ENCODE measurements at places on chromosomes 6 and 20.

- DNase-seq, result no peak
These were observed at the start of gene FRK for GRCh38 chr6:116060572-116061283. Gene FRK, minus strand, starts transcription at chr6:116060891. Its CDS starts 580 bp downstream, at chr6:116060311.

- no peak for DNase-seq
These were observed 1.2 kb downstream of the FAM8A1 start for GRCh38 chr6:17601386-17601703.

- DNase-seq, result no peak
These were observed 8.7 kb upstream of the GTF3C6 start for GRCh38 chr6:110949679-110950285.

DNA sequence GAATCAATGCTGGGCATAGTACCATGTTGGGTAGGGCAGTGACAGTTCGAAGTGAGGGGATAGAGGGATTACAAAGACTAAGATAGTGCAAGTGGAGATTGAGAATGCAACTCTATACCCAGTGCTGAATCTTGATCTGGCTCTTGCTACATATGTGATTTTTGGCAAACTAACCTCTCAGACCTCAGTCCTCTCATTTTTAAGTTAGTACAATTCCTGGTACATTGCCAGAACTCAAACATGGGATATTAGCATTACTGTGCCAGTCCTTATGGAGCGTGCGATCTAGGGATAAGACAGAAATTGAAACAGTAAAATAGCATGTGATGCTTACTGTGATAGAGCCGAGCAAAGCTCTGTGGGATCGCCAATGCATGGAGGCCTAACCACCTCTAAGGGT, 188.4 kb downstream of the MTFR2 start:
- DNase-seq, result no peak

GRCh38 chr6:43666196-43666920, 21.2 kb downstream of the MRPS18A start:
- no peak for DNase-seq

GRCh38 chr6:68911811-68912210, 276.7 kb downstream of the ADGRB3 start:
- no peak for DNase-seq

- DNase-seq, result no peak
These were observed 272.6 kb upstream of the CITED2 start for GRCh38 chr6:139647016-139647415.

GRCh38 chr20:57412347-57413029, 21.3 kb downstream of the RBM38 start:
- no peak for DNase-seq

DNA sequence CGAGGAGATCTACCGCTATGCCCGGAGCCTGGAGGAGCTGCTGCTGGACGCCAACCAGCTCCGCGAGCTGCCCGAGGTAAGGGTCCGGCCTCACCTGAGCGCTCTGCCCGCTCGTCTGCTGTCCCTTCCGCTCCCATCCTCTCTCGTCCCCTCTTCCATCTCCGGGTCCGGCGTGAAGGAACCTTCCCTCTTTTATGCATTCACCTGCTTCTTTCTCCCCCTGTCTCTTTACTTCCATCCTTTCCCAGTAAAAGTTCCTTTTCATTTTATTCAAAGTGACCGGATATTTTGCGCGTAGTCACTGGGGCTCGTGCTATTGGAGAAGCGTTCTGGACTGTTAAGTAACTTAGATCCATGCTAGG, 516 bp downstream of the LRRC1 start:
- no peak for DNase-seq

GRCh38 chr20:35049776-35050352, 42.7 kb downstream of the TRPC4AP start:
- no peak for DNase-seq

GRCh38 chr6:140380427-140381218, 1006.2 kb upstream of the CITED2 start:
- DNase-seq, result no peak

DNA sequence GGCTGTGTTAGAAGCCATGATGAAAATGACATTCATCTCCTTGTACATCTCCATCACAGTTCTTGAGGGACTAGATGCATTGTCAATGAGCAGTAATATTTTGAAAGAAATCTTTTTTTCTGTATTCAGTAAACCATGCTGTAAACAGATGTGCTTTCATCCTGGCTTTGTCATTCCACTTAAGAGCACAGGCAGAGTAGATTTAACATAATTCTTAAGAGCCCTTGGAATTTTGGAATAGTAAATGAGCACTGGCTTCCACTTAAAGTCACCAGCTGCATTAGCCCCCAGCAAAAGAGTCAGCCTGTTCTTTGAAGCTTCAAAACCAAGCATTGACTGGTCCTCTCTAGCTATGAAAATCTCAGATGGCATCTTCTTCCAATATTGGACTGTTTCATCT, 197.8 kb upstream of the HDDC2 start:
- DNase-seq, result no peak

DNA sequence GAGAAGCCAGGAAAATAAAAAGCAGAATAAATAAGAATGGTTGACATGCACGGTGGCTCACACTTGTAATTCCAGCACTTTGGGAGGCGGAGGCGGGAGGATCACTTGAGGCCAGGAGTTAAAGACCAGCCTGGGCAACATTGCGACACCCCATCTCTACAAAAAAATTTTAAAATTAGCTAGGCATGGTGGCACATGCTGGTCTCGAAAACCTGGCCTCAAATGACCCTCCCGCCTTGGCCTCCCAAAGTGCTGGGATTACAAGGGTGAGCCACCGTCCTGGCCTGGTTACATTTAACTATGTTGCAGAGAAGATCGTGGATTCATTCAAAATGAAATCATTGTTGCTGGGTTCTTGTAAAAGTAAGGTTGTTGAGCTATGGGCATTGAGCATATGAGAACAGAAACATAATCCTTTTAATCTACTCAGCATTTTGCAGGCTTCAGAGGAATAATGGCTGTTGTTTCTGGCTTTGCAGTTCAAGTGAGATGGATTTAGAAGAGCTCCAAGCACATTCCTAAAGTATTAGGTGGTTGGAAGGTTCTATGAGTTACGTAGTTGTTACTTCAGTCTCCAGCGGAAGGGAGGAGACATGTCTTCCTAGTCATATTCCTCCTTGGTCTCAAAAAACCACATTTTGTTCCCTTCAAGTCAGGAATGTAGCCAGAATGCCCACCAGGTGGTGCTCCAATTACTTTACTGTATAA, 45.6 kb upstream of the RAB23 start:
- DNase-seq, result peak; percentile 28

GRCh38 chr6:15763837-15764236, 101.0 kb upstream of the DTNBP1 start:
- DNase-seq, result no peak

GRCh38 chr6:159085396-159085895, 40.7 kb upstream of the TAGAP start:
- DNase-seq, result no peak

DNA sequence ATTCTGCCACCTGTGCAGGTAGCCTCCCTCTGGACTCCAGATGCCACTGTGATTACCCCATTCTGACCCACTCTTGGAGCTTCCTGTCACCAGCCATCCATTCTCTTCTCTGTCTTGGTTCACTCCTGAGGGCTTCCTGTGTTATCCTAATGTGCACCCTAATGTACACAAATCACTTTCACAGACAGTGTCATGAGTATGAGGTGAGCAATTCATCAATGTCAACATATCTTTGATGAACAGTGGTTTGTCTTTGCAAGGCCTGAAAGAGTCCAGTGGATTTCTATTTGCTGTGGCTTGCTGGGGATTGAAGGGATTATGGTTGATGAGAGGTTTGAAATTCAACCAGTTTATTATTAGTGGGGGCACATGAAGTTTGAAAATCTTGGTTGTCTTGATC, 63.8 kb upstream of the EEF1E1 start:
- DNase-seq, result no peak

GRCh38 chr6:146543940-146544615, 445 bp downstream of the RAB32 start:
- DNase-seq, result no peak

DNA sequence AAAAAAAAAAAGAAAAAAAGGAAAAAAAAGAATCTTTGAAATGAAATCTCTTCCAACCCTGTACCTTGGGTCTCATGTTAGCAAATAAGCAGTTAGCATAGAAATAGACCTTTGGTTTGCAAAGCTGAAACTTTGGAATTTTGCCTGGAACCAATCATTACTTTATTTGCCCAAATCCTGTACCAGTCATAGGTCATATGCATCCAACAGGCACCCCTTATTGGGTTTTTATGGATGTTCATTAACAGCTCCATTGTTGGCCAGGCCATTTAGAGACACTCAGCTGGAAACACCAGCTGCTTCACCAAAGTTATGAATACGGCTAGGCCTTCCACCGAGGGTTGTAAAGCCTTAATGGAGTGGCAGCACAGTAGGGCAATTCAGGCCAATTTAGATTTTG, 53.0 kb downstream of the ALDH8A1 start:
- DNase-seq, result no peak

- DNase-seq, result no peak
These were observed 176.9 kb downstream of the DTNBP1 start for GRCh38 chr6:15485936-15486335.

- DNase-seq, result no peak
These were observed 46.8 kb downstream of the SUN5 start for GRCh38 chr20:32957459-32957858.

GRCh38 chr20:2742934-2743559, 50.5 kb downstream of the EBF4 start:
- peak; percentile 68 for DNase-seq

- DNase-seq, result no peak
These were observed 63.5 kb upstream of the DEFB112 start for GRCh38 chr6:50112981-50113857.

DNA sequence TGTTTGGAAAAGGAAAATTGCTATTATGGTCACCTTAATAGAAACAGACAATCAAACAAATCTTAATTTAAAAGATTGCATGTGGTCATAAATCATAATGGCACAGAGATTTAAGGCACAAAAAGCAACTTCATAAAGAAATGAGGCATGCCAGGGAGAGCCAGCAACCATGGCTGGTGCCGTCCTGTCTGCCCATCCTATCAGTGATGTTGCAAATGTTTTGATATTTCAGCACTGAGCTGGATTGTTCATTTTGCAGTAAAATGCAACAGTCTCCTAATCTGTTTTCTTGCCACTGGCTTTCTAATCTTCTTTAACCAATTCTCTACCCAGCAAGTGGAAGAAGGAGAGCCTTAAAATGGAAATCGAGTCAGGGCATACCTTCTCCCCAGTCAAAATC, 249.8 kb downstream of the SAMD5 start:
- DNase-seq, result no peak

DNA sequence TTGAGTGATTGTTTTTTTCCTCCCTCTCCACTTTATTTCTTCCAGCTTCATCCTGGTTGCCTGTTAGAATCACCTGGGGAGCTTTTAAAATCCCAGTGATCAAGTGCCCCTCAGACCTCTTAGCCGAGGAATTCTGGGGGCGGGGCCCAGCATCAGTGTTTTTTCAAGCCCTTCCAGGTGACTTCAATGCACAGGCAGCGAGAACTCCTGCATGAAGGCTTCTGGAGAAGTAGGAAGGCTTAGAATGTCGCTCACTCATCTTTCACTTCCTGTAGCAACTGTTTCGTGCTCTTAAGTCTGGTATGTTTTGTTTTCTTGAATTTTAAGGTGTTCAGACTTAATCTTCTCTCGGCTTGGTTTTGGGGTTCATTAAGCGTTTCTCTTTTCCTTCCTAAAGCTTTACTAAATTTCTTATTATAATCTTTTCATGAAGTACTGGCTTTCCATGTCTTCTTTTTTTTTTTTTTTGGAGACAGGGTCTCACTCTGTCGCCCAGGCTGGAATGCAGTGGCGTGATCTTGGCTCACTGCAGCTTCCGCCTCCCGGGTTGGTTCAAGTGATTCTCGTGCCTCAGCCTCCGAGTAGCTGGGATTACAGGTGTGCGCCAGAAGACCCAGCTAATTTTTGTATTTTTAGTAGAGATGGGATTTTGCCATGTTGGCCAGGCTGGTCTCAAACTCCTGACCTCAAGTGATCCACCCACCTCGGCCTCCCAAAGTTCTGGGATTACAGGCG, 30.9 kb upstream of the TULP1 start:
- no peak for DNase-seq

GRCh38 chr6:133435065-133435728, 194.0 kb downstream of the EYA4 start:
- DNase-seq, result peak; percentile 15

GRCh38 chr20:3733119-3733995, 872 bp downstream of the HSPA12B start:
- no peak for DNase-seq

GRCh38 chr6:63521475-63522210, 50.6 kb upstream of the LOC128125822 start:
- no peak for DNase-seq

- DNase-seq, result peak; percentile 71
These were observed 97.5 kb downstream of the PSMG4 start for GRCh38 chr6:3356056-3356823.

GRCh38 chr6:89581689-89582088, 56.9 kb downstream of the LYRM2 start:
- peak; percentile 32 for DNase-seq

DNA sequence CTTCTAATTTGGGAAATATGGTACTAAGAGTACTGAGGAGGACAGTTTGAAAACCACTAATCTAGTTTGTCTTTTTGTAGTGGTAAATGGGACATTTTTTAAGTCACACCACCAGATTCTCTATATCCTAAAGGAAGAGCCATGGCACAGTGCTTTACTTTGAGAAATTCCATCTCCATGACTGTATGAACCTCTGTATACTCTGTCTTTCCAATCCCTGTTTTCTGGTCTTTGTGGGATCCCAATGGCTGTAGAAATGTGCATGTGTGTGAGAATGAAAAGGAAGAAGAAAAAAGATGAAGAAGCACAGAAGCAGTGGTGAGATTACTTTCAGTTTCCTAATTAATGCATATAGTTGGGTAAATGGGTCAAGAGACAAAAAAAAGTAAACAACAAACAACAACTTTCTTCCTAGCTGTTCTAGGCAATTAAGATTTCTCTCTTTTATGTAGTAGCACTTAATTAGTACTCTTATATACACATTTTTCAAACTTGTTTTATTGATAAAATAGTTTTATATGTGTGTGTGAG, 141.2 kb upstream of the HCRTR2 start:
- no peak for DNase-seq

GRCh38 chr20:21146215-21146614, 20.3 kb downstream of the KIZ start:
- DNase-seq, result no peak

GRCh38 chr20:52722926-52723688, 249.1 kb upstream of the TSHZ2 start:
- no peak for DNase-seq

GRCh38 chr6:1485678-1486077, 96.3 kb downstream of the FOXF2 start:
- DNase-seq, result no peak

DNA sequence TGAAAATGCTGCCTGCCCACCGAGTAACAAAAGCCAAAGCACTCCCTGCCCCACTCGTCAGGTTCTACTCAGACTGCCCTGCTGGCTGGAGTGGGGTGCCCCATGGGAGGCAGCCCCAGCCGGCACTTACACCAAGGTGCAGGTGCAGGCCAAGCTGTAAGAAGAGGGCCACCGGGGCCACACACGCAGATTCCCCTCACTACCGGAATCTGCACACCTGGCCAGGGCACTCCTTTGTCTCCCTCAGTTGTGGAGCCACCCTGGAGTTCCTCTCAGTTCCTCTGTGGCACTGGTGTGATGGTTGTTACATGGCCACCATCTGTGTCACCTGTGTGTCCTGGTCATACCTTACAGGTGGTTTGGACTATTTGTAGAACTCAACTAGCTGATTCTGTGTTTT, 112.4 kb downstream of the FOXO3 start:
- DNase-seq, result no peak

GRCh38 chr6:1575210-1576041, 34.3 kb upstream of the FOXC1 start:
- no peak for DNase-seq

Measured in SHP77 (cell line).